AG08395 (cell line): ENCODE measurements at places on chromosomes 6 and 20.

- peak; percentile 87 for DNase-seq
Observed at GRCh38 chr20:33653218-33653899, 8.8 kb upstream of the C20orf144 start.

DNA sequence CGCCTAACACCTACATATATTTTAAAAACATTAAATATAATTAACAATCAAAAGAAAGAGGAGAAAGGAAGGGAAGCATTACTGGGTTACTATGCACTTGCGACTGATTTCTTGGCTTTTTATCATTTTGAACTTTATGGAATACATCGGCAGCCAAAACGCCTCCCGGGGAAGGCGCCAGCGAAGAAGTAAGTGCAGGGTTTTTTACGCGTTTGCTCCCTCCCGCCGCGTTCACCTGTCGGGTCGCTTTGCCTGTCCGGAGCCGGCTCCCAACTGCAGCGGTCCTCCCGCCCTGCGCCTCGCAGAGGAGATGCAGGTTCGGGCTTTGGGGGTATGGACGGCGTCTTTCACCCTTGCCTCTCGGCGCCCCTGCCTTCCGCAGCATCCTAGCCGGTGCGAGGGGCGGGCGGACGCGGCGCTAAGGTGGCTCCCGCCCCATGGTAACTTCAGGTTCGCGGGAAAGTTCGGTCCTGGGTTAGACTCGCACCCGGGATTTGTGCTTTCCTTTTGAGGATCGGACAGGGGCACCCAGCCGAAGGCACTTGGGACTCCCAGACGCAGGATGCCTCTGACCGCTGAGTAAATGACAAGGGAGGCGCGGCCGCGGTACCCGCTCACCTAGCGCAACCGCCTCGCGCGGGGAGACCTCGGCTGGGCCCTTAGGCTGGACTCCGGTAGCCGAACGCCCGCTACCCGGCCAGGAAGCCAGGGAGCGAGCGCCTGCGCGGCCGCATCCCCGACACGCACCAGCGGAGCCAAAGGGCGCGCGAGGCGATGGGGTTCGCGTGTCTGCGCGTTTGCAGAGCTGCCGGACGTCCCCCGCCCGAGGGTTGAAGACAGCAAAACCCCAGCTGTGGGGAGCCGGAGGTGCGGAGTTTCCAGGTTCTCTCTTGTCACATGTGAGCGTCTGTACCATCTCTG lies 891 bp downstream of the RSPO3 start:
- no peak for DNase-seq

DNA sequence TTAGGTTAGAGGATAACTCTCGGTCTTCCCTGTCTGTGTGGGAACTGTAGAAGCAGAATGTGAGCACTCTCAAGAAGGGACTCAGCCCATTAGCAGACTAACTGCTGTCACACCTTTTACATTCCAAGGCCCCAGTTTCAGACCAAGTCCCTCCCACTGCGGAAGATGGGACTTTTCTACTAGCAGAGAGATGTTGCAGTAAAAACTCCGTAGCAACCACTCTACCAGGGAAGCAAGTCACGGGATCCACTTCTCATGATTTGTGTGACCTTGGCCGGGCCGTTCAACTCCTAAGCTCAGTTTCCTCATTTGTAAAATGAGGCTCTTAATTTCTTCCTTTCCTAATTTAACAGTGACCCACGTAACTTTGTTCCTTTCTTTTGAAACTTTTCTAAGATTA lies 77.1 kb upstream of the SLC4A11 start:
- no peak for DNase-seq

GRCh38 chr6:157813750-157814455 lies 9.1 kb upstream of the SNX9 start:
- DNase-seq = peak; percentile 39

- DNase-seq = peak; percentile 75
Observed at GRCh38 chr6:3592371-3592941, 135.6 kb upstream of the SLC22A23 start.

- no peak for DNase-seq
Observed at GRCh38 chr20:46816886-46817638, 77.6 kb upstream of the EYA2 start.

- peak; percentile 28 for DNase-seq
Observed at GRCh38 chr20:8389381-8390036, 257.4 kb downstream of the PLCB1 start.
